Keratinocyte (primary cell): ENCODE measurements at places on chromosomes 2 and 18. TPM values are rescaled to one million over a fixed set of nuclear protein-coding genes. Genes with fewer than 3 reads are reported as not detected.

DNA sequence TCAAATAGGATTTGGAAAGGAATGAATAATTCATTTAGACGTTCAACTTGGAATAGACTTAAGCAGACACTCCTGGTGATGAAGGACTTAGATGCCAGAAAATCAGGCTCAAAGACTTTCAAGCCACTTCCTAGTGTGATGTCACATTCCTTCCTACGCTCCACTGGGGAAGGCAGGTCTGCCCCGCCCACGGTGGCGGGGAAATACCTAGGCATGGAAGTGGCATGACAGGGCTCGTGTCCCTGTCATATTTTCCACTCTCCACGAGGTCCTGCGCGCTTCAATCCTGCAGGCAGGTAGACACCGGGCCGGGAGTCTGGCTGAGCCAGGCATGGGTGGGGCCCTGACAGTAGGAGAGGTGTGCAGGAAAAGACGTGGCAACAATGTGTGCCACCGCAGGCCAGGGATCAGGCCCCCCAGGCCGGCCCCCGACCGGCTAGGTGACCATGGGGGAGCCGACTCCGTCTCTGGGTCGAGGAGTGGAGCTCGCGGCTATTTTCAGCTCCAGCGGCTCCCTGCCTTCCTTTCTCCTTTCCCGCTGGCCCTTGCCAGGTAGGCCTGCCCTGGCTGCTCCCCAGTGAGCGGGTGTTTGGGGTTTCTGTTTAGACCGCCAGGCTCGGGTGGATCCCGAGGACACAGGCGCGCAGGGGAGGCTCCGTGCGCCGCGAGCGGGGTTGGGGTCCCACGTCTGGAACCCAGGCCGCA lies at the start of gene IL1RL2:
Gene IL1RL2 (plus strand): TSS at position 233 of the 705 bp plus-strand sequence. CDS start 845 bp downstream, outside the sequence.
- no peak for DNase-seq

- no peak for DNase-seq
Measured at GRCh38 chr18:72973841-72974240, 106.1 kb upstream of the NETO1 start.

DNA sequence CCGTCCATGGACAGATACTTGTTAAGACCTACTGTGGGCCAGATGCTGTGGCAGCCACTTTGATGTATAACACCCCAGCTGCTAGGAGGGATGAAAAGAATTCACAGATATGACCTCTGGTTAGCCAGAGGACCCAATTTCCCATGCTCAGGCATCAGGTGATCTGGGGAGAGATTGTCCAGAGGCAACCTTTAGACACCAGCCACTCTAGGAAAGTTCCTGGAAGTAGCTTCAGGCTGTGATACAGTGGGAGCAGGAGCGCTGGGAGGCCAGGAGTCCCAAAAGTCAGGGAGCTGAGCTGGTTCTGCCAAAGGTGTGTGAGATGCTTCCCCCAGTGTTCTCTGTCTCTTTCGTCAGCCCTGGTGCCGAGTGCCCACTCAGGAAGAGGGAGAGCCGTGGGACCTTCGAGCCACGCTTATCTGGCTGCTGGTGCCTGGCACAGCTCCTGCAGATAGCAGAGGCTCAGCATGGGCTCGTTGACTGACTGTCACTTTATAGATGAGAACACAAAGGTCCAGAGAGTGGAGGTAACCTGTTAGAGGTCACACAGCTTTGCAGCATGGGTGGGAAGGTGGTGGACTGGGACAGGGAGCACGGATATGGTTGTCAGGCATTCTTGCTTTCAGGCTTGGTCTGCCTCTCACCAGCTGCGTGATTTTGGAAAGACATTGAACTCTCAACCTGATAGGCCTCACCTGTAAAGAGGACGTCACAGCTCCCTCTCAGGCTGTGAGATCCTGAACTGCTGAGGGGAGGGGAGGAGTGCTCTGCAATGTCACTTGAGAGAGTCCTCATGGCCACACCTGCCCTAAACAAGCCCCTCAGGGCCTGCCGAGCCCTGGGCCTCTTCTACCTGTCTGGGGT lies 7.8 kb upstream of the RALB start:
- no peak for DNase-seq

DNA sequence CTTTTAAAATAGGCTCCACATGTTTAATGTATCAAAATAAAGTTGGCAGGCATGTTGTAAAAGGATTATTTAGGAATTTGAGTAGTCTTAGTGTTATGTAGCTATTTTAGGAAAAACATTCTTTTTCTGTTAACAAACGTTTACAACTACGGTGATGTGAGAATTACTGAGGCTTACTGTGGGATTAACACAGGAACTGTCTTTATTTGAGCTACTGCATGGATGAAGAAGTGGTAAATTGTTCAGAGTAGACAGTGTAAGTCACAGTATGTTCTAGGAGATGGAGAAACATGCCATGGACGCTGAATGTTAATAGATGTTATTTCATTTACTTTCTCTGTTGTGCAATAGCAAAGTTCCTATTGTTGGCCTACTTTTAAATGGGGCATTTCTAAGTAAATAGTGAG lies 1.6 kb downstream of the PPM1B start:
- DNase-seq = no peak

SLC4A5 gene
- 0.08 to 0.45 TPM (median 0.22 TPM) in 3 replicates for polyA plus RNA-seq

OBSL1 gene
- 9.3 to 14.8 TPM (median 12.7 TPM) in 3 replicates for polyA plus RNA-seq
